ENCODE measurements at places on chromosomes 1 and 21. TPM values are rescaled to one million over a fixed set of nuclear protein-coding genes. Genes with fewer than 3 reads are reported as not detected.

TAL1 gene
- polyA plus RNA-seq: 5.8 TPM

TMEM82 gene
- polyA plus RNA-seq: not detected

BTF3L4 gene
- 106 TPM for polyA plus RNA-seq

RIPK4 gene
- polyA plus RNA-seq: not detected

NBPF4 gene
- polyA plus RNA-seq: 0.15 TPM

RAB3B gene
- 29.7 TPM for polyA plus RNA-seq

TTC34 gene
- 1.6 TPM for polyA plus RNA-seq

C2CD4D gene
- polyA plus RNA-seq: 0.74 TPM

SERPINC1 gene
- not detected for polyA plus RNA-seq

ARTN gene
- polyA plus RNA-seq: 1.9 TPM

LIN28A gene
- polyA plus RNA-seq: not detected

ADAMTSL4 gene
- 2.6 TPM for polyA plus RNA-seq

Data from spinal cord (tissue), 10 donors.